ENCODE measurements at places on chromosomes 11 and 22.

- DNase-seq, result no peak
Measured at GRCh38 chr11:74162681-74163467, 7.9 kb downstream of the C2CD3 start.

- DNase-seq, result no peak
Measured at GRCh38 chr11:83191491-83191890, 2.0 kb upstream of the ANKRD42 start.

GRCh38 chr11:86578727-86579405 is 93.5 kb downstream of the ME3 start:
- no peak for DNase-seq

- no peak for DNase-seq
Measured at GRCh38 chr11:61635304-61635703, 44.9 kb upstream of the DAGLA start.

- no peak for DNase-seq
Measured at GRCh38 chr22:43185860-43186261, 1.1 kb downstream of the TTLL12 start.

DNA sequence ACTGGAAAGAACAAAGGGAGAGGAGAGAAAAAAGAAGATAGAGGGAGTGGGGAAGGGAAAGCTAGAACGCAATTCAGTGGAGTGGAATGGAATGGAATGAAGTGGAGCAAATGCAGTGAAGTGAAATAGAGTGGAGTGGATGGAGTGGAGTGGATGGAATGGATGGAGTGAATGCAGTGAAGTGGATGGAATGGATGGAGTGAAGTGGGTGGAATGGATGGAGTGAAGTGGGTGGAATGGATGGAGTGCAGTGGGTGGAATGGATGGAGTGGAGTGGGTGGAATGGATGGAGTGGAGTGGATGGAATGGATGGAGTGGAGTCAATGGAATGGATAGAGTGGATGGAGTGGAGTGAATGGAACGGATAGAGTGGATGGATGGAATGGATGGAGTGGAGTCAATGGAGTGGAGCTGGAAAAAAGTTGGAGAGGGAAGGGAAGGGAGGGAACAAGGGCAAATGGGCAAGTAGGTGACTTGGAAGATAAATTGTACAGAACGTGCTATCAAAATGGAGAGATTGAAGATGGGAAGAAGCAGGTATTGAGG is 13.9 kb downstream of the IFITM10 start:
- no peak for DNase-seq

DNA sequence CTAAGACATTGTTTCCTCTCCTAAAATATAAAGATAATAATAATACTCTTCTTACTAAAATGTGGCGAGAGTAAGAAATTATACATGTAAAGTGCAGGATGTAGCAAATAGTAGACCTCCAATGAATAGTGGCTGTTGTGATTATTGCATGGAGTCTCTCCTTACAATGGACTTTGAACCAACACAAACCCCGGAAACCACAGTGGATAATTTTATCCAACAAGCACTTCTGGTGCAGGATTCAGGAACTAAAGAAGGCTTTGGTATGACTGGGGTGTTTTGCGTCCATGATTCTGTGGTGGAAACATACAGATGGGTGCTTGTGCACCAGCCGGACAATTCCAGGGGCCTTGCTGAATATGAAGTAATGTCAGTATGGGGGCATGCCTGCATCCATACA is 146.4 kb upstream of the UBASH3B start:
- DNase-seq, result no peak

DNA sequence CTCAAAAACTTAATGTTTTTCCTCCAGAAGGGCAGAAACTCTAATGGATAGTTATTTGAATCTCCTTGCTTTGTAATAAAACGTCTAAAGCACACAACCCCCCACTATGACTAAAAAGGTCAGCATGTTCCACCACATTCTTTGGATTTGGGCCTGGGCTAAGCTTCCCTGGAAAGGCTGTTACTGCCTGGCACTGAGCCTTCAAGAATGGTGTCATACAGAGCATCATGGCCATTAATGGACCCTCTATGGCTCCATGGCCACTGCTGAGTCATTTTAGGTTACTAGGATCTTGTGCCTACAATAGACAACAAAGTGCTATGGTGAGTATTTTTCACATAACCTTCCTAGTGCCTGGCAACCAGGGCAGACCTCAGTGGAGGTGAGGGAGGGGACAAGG is 242.6 kb upstream of the FAT3 start:
- DNase-seq, result no peak

- no peak for DNase-seq
Measured at GRCh38 chr11:36469063-36469462, 41.0 kb downstream of the TRAF6 start.

DNA sequence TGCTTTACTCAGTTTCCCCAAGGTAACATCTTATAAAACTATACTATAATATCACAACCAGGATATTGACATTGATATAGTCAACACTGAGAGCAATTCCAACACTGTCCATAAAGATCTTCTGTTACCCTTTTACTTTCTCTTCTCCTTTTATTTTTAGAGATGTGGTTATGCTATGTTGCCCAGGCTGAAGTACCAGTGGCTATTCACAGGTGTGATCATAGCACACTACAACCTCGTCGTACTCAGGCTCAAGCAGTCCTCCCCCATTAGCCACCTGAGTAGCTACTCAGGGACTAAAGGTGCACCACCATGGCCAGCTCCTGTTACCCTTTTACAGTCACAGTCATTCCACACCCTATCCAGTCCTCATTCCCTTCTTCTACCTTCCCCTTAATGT is 119.7 kb downstream of the CWF19L2 start:
- no peak for DNase-seq

Data from occipital lobe (tissue), 3 donors.